ENCODE measurements at places on chromosomes 7 and 10.

GRCh38 chr10:1280466-1281404 lies 224.6 kb downstream of the WDR37 start:
- DNase-seq = no peak

DNA sequence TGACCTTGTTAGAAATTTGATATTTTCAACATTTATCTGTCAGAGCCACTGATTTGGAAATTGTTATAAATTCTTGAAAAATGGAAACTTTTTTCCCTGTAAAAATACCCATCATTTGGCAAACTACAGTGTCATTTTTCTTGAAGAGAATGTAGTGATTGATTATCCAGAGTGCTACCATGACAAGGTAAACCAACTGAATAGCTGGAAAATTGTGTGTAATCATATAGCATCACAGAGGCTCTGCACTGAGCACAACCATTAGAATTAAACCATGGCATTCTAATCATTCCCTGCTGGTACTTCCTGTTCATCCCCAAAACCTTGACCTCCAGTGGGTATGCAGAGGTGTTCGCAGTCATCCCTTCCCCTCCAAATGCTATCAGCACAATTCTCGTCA lies 240.3 kb upstream of the LRGUK start:
- DNase-seq = no peak

GRCh38 chr10:22679608-22680007 lies 34.8 kb downstream of the PIP4K2A start:
- no peak for DNase-seq

DNA sequence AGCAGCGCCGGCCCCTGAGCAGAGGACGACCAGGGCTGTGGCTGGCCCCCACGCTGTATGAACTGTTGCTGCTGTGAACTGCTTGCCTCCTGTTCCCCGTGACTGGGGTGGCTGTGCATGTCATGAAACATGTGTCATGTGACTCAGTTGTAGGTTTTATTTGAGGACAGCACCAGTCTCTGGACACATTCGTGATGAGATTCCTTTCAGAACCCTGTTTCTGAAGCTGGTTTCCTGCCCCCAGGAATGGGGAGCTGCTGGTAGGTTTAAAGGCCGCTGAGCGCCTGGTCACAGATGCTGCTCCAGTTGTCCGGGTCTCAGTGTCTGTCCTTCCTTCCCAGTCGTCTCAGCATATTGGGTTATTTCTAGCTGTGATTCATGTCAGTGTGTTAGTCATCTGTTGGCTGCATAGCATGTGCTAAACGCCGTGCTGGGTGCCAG lies 79.1 kb upstream of the PPIF start:
- DNase-seq = no peak

- no peak for DNase-seq
Observed at GRCh38 chr10:69757553-69758309, 44.0 kb upstream of the COL13A1 start.
